ENCODE measurements at places on chromosomes 1 and 21.

- no peak for DNase-seq
These were observed 3.7 kb upstream of the ARHGEF19 start for GRCh38 chr1:16215882-16216753.

GRCh38 chr1:212646588-212646987 is 38.0 kb downstream of the ATF3 start:
- no peak for DNase-seq

GRCh38 chr1:114015075-114015474 is 35.8 kb downstream of the OLFML3 start:
- no peak for DNase-seq

GRCh38 chr1:228445490-228445842 is 28.8 kb upstream of the TRIM17 start:
- DNase-seq: no peak

DNA sequence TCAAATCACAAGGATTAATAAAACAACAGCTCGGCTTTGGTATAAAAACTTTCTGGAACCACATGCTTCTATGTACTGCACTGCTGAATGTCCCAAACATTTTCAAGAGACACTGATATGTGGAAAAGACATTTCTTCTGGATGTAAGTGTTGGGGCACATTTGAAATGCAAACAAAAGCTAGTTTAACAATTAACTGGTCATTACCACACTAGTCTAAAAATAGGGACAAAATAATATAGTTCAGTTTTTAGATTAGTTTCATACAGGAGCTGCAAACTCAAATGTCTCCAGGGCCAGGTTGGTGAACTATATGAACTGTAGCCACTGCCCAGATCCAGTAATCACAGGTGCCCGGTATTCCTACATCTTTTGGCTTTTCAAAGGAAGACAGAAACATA is 3.2 kb downstream of the IL23R start:
- no peak for DNase-seq

DNA sequence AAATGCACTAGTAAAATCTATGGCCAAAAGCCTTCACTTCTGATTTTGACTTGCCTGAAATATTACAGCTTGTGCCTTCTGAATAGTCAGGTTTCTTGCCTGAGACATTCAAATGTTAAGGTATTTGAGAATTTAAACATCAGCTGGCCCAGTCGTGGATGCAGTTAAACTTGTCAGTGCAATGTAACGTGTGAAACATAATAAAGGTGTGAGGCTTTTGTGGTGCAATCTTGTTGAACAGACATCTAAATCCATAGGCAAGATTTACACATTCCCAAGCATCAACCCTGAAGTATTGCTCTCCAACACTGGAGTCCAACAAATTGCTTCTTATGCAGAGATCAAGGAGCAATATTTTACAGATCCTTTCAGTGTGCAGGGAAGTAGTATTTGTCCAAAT is 4.4 kb downstream of the CCN1 start:
- no peak for DNase-seq

DNA sequence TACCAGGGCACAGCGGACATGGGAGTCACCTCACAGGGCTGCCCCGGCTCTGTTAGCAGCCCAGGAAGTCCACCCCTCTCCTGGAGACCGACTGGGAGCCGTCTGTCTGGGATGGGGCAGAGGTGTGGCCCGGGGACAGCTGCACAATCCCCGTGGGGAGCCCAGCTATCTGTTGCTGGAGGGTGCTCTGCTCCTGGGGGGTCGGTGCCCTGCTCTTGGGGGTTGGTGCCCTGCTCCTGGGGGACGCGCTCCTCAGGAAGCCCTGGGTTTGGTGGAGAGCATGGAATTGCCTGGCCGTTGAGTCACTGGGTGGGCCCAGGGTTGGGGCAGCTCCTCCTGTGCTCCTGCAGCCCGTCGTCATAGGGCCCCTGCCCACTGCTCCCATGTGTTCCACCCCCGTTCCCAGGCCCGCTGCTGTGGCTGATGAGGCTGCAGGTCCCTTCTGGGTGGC is 39.3 kb downstream of the AGPAT3 start:
- DNase-seq: no peak

DNA sequence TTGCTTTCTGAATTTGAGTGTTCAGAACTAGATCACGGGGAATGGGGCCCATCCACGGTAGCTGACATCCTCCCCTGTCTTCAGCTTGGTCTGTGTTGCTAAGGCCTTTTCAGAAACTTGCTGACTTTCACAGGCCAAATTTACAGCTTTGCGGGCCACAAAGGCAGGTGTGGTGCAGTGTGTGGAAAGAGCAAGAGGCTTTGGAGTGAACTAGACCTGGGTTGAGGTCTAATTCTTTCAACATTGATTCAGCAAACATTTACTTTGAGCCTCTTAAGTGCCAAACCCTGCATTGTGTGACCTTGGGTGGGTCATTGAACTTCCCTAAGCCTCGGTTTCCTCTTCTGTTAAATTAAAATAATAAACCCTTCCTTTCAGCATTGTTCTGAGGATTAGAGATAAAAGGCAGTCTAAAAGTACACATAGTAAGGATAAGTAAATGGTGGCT is 24.3 kb downstream of the STPG1 start:
- DNase-seq: peak; percentile 85

DNA sequence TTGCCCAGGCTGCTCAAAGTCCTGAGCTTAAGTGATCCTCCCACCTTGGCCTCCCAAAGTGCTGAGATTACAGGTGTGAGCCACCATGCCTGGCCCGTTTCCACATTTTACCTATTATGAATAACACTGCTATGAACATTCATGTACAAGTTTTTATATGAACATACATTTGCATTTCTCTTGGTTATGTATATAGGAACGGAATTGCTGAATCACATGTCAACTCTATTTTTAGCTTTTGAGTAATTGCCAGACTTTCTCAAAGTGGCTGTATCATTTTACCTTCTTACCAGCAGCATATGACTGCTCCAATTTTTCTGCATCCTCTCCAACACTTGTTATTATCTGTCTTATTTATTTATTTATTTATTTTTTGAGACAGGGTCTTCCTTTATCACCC is 2.7 kb downstream of the SPATA21 start:
- DNase-seq: no peak

GRCh38 chr1:19401535-19401889 is 83.8 kb downstream of the CAPZB start:
- DNase-seq: no peak

- DNase-seq: peak; percentile 92
These were observed 47.1 kb upstream of the PODN start for GRCh38 chr1:53014791-53015507.

DNA sequence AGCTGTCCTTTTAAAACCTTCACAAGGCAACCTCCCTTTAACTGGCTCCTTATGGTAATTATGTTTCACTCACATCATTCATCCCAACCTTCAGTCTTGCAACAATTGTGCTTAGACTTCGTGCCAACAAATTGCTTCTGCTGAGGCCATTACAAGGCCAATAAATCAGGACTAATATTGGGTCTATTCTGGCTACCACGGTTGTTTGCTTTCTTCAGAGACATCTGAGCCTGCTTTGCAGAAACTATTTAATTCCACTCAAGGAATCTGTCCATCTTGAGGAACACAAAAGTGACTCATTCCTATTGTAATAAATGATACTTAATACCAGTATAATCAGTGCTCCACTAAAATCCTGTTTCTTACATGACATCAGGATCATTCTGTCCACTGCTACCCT is 2.6 kb upstream of the GSTM4 start:
- DNase-seq: no peak

DNA sequence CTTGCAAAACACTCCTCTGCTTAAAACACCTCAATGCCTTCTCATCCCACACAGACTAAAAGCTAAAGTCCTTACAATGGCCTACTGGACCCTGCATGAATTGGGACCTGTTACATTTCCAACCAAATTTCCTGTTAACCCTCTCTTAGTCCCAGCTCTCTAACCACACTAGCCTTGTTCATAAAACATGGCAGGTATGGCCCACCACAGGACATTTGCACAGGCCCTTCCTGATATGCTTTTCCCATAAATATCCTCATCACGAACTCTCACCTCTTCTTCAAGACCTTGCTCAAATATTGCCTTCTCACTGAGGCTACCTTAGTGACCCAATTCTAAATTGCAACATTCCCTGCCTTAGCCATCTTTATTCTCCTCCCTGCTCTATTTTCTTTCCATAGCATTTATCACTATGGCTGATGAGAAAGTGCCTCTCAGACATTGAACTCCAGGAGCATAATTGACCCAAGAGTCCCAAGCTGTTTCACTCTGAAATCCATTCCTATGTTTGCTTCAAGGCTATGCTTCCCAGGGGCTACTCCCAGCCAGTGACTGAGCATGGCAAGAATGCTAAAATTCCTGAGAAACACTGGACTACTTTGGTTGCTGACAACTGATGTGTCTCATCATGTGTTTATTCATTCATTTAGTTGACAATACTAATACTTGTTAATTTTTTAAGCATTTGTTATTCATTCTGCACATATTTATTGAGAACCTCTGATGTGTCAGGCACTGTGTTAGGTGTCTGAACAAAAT is 2.7 kb upstream of the PALMD start:
- no peak for DNase-seq

GRCh38 chr1:64839261-64839660 is 94.4 kb downstream of the RAVER2 start:
- DNase-seq: no peak

GRCh38 chr1:11800756-11801433 is 4.9 kb downstream of the MTHFR start:
- no peak for DNase-seq

DNA sequence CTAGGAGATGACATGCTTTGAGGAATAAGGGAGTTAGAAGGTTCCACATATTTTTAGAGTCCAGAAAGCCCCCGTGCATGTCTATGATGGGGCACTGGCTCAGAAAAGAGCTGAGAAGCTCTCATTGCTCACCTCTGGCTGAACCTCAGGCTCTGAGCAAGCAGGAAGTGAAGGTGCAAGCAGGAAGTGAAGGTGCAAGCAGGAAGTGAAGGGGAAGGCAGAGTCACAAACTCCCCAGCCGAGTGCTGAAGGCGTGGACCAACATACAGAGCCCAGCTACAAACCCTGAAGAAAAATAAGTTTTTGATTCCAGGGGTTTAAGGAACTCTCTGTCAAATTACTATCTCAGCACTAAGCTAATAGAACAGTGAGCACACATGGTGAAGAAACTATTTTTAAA is 7.0 kb downstream of the KRTAP10-8 start:
- DNase-seq: no peak

- no peak for DNase-seq
These were observed 24.6 kb downstream of the LRRC41 start for GRCh38 chr1:46278807-46279206.

GRCh38 chr1:89942825-89943658 is 51.9 kb upstream of the ZNF326 start:
- DNase-seq: no peak

DNA sequence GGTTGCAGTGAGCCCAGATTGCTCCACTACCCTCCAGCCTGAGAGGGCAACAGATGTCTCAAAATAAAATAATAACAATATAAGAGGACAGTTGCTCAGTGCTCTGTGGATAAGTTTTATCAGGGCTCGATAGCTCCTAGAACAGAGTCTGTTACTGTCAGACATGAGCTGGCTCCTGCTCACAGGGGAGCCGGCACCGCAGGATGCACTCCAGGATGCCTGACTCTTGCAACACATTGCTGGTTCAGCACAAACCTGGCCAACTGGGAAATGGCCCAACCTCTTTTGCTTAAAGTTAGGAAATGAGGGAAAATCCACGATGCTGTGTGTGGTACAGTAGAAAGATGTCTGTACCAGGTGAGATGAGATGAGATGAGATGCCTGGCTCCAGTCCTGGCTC is 5.8 kb upstream of the CTSE start:
- no peak for DNase-seq

- peak; percentile 48 for DNase-seq
These were observed 181.3 kb downstream of the ATP6V1G3 start for GRCh38 chr1:198359024-198359653.

DNA sequence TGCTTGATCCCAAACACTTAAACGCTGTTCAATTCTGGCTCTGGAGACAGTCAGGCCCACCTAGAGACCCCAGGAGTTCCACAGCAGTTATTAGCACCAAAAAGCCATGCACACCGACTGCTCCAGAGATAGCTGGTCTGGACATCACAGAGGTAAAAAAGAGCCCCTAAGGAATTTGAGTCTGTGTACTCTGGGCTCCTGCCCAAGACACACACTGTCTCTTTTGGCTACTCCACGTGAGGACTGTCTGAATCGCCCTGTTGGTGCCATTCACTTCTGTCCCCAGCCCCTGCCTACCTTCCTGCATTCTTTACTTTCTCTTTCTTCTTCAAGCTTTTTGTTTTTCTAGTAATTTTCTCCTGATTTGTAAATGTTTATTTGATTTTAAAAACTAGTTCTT is 197.4 kb downstream of the ADGRL2 start:
- DNase-seq: no peak

- peak; percentile 98 for DNase-seq
These were observed 22.7 kb downstream of the ZBTB8OS start for GRCh38 chr1:32627596-32628162.

GRCh38 chr1:183315991-183316758 is 102.0 kb downstream of the NMNAT2 start:
- DNase-seq: no peak

DNA sequence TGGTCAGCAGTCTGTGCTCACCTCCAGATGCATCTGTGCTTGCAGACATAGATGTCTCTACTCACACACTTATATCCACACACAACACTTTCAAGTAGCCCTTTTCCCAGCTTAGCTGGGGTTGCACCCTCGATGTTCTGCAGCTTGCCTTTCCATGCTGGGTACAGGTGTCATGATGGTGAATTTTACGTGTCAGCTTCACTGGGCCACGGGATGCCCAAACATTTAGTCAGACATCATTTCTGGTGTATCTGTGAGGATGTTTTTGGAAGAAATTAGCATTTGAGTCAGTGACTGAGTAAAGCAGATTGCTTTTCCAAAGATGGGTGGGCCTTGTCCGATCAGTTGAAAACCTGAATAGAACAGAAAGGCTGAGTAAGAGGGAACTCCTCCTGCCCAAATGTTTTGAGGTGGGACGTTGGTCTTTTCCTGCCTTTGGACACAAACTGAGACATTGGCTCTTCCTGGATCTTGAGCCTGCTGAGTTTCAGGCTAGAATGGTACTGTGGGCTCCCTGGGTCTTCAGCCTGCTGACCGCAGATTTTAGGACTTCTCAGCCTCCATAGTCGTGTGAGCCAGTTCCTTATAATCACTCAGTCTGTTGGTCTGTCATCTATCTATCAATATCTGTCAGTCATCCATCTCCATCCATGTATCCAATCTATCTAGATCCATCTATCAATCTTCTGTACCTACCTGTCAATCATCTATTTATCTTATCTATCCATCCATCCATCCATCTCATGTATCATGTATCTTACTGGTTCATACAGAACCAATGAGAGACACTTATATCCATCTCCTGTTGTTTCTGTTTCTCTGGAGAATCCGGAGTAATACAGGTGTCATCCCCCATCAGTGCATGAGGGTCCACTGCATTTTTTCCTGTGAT is 12.7 kb upstream of the OBSCN start:
- no peak for DNase-seq
